ENCODE measurements at places on chromosomes 1 and 21. TPM values are rescaled to one million over a fixed set of nuclear protein-coding genes. Genes with fewer than 3 reads are reported as not detected.

GNAT2 gene
- total RNA-seq = not detected

ST6GALNAC3 gene
- 1.6 TPM for total RNA-seq

OTUD3 gene
- 7.5 TPM for total RNA-seq

TAF12 gene
- total RNA-seq = 34.3 TPM

AGMAT gene
- total RNA-seq = not detected

FRRS1 gene
- total RNA-seq = 0.25 TPM

KRTAP19-1 gene
- total RNA-seq = not detected

LEPR gene
- 15.8 TPM for total RNA-seq

RIIAD1 gene
- total RNA-seq = not detected

LYSMD1 gene
- 6.3 TPM for total RNA-seq

CBS gene
- 42.9 TPM for total RNA-seq

CD164L2 gene
- total RNA-seq = not detected

CHIA gene
- total RNA-seq = not detected

KCNJ15 gene
- total RNA-seq = 0.80 TPM

C1orf116 gene
- 0.07 TPM for total RNA-seq

GABRD gene
- not detected for total RNA-seq

RNU1-3 gene
- total RNA-seq = 2,189 TPM

KRTAP13-2 gene
- not detected for total RNA-seq

CPLANE2 gene
- total RNA-seq = 8.7 TPM

FALEC gene
- total RNA-seq = not detected

ASCL5 gene
- total RNA-seq = not detected

LDLRAD1 gene
- total RNA-seq = not detected

NID1 gene
- 103 TPM for total RNA-seq
